CD4-positive, alpha-beta T cell (primary cell): ENCODE measurements at places on chromosomes 5 and 9.
A peak's percentile ranks its signal among the peaks of the same experiment; 100 is the strongest.

DNA sequence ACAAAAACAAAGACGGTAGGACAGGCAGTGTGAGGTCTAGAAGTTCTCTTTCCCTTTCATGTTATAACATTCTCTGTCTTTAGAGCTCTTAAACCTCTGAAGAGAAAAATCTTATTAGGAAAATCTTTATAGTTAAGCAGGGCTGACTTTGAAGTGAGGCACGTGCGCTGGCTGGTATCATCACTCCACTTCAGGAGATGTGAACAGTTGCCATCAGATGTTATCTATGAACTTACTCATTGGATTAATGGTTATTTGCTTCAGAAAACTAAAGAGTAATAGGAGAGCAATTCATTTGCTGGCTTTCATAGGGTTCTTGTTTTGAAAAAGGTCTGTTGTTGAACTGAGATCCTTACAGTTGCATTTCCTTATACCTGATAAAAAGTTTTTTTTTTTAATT, 25.7 kb downstream of the LRRTM2 start:
- DNase-seq, result no peak

- peak; percentile 7 for DNase-seq
Measured at GRCh38 chr9:134725605-134725940, 84.0 kb downstream of the COL5A1 start.

DNA sequence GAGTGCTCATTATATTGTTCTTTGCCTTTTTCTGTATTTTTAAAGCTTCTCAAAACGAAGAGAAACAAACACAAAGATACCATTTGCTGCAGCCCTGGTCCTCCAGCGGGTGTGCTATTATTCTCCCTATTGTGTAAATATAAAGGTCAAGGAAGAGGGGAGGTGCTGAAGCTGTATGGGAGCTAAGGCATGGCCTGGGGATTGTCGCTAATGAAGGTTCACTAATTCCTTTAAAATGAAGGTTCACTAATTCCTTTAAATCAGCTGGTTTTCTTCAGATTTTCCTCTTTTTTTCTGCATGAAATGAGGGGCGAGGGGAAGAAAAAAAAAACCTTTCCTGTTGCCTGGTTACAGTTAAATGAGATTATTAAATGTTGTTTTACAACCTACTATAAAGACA, 74.5 kb upstream of the MAP1B start:
- DNase-seq, result no peak

- DNase-seq, result peak; percentile 23
Measured at GRCh38 chr9:114339130-114339908, 9.7 kb downstream of the ORM2 start.

GRCh38 chr9:126703866-126704156, 90.1 kb downstream of the LMX1B start:
- DNase-seq, result no peak

DNA sequence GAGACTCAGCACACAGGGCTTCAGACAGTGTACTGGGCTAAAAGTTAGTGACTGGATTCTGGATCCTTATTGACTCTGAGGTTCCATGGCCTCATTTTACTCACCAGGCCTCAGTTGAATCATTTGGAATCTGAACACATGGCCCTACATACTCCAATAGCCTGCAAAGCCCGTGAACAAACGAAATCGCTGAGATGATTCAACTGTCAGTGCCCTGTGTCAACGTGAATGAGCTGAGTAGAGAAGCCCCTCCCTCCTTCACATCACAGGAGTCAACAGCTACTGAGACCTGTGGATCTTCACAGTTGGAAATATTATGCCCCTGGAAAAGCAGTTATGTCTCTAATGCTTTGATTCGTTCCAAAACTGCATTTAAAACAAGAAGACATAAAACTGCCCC, 429.3 kb downstream of the GADD45G start:
- DNase-seq, result no peak

DNA sequence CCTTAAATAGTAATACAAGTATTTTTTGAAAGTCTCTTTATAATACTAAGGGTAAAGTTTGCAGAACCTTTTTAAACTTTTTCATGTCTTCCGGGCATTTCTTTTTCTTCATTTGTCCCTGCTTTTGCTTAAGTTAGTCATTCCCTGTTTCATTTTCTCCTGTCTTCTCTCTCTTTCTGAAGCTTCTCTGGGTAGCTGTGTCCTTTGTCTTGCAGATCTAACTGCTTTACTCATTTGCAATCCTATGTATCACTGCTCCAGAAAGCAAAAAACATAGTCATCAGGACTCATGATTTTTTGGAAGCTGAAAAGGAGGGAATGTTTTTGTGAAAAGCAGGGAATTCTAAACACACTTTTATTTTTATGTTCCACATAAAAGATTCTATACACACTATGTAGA, 301.7 kb downstream of the MRPS30 start:
- no peak for DNase-seq

DNA sequence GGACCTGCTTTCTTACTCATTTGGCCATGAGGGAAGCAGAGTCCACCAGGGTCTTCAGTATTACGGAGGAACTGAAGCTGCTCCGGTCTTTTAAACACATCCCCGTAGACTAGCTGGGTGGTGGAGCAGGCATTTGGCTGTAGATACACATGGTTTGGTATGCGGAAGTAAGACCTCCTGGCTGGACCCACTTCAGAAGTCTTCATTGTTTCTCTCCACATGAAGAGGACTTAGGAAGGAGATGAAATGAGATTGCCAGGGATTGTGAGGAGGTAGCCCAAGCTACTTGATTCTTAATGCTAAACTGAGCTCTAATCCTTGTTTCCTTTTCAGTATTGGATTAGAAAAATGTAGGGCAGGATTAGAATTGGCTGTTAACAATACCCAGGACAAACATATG, 32.9 kb downstream of the STXBP1 start:
- no peak for DNase-seq

- DNase-seq, result no peak
Measured at GRCh38 chr5:173395257-173395932, 67.2 kb upstream of the STC2 start.

DNA sequence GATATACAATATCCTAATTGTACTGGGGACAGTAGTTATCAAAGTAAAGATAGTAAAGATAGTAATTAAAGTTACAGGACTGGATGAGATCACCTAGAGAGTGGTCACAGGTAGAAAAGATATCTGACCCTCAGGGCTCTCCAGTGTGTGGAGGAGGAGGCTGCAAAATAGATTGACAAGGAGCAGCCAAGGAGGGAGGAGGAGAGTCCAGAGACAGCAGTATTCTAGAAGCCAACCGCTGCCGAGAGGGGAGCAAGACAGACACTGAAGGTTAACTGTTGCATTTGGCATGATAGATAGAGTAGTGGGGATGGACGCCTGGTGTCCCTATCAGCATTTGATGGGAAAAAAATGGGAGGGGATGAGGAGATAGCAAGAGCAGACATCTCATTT, 17.0 kb upstream of the F2RL1 start:
- DNase-seq, result no peak

DNA sequence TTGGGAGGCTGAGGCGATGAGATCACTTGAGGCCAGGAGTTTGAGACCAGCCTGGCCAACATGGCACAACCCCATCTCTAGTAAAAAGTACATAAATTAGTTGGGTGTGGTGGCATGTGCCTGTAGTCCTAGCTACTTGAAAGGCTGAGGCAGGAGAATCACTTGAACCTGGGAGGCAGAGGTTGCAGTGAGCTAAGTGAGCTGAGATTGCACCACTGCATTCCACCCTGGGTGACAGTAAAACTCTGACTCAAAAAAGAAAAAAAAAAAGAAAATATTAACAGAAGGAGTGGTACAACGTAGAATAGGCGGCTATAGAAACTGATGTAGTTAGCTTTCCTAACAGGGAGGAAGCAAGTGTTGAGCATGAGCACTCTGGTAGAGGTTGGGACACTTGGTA, 59.9 kb downstream of the PBX3 start:
- no peak for DNase-seq

GRCh38 chr5:88377705-88378656, 109.3 kb upstream of the TMEM161B start:
- no peak for DNase-seq

- no peak for DNase-seq
Measured at GRCh38 chr5:59293700-59294099, 599.8 kb downstream of the PDE4D start.
